ENCODE measurements at places on chromosomes 5 and 9.

DNA sequence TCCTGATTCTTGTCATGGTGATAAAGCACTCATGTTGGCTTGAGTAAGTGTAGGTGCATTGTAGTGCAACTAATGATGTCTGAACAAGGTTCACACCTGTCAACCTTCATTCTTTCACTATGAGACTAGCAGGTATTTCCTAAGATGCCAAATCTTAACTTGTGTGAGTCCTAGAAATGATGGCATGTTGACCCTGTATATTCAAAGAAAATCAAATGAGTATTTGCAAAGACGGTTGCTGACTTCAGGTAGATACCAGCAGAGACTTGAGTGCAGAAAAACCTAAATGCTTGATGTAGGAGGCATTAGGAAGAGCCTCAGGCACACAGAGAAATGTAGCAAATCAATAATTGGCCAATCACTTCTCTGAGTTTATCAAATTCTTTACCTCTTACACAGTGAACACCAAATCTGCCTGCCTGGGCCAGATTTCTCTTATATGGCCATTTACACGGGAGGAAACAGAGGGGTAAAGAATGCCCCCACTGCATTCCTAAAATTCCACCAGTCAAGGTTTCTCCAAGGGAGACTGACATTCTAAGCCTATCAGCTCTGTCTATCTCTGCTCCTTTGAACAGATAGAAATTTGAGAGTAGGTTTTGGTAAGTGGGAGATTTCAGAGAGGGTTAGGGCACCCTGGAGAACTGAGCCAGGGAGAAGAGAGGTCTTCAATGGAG, 488.6 kb upstream of the WWC1 start:
- DNase-seq: no peak

DNA sequence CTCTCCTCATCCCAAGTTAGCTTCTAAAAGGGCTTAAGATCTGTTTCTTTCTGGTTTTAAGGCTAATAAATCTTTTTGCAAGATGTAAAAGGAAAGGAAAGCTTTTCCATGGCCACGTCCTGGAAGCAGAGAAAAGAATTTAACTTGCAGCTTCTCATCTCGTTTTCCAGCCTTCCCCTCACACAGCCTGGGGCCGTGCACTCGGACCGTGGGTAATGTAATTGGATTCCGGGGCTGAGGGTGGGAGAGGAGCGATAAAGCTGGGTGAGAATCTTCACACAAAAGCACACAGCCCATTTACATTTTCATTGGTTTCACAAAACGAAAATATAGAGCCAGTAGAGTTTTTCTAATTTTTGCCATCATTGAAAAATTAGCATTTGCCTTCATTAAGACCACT, 91.2 kb downstream of the IRX2 start:
- no peak for DNase-seq

DNA sequence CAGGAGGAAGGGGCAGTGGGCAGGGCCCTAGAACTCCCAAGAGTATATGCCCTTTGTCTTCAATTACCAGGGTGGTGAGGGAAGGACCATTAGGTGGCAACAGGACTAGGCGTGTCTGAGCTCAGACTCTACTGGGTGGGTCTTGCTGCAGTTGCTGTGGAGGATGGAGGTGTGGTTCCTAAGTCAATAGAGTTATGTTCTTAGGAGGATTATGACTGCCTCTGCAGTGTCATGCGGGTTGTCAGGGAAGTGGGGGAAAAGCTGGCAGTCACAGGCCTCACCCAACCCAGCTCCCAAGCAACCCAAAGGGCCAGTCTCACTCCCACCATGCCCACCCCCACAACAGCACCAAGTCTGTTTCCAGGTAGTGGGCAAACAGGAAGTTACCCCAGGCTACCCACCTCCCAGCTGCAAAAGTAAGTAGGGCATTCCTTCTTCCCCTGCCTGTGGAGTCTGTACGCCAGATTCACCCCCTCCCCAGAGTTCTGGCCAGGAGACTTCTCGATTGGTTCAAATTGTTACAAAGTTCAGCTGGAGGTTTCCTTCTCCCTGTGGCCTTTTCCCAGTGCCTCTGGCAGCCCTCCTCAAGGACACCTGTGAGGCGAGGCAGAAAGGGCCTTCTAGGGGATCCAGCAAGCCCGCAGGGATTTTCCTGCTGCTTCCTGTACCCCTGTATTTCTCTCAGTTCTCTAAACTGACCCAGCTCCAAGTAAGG, 145.3 kb downstream of the HINT1 start:
- no peak for DNase-seq

DNA sequence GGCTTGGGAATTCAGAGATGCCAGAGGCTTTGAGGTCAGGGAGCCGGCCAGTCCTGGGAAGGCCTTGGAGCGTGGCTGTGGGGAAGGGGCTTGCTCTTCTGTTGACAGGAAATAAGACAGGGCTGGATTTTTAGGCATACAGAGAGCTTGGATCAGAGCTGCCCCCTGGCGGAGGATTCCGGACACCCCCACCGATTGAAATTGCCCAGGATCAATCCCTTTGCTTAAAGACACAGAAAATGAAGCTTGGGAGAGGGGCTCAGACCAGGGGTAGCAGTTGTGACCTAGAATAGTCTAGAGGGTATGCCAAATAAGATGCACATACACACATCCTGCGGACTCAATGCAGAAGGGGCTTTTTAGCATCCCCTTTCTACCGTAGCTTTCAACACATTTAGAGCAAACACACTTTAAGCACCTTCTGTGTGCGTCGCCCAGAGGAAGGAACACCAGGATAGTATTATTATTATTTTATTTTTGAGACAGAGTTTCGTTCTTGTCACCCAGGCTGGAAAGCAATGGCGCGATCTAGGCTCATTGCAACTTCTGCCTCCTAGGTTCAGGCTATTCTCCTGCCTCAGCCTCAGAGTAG, 1.7 kb upstream of the NTMT1 start:
- peak; percentile 63 for DNase-seq

- DNase-seq: no peak
Measured at GRCh38 chr9:88344013-88344412, 44.2 kb upstream of the SPIN1 start.

DNA sequence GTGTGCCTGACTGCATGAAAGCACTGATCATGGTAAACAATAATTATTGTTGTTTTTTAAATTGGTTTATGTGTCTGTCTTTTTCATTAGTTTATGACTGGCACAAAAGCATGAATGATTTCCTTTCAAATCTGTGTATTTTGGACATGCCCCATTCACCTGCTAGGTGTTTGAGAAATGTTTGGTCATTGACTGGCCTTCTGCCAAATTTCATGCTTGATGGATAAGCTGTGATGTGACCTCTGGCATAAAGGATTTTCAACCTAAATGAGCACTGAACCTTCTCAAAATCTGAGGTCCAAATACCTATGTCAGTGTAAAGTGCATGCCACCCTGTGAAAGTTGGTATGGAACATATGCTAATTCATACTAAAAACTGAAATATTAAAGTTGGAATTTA, 204.5 kb downstream of the BRINP1 start:
- DNase-seq: no peak

DNA sequence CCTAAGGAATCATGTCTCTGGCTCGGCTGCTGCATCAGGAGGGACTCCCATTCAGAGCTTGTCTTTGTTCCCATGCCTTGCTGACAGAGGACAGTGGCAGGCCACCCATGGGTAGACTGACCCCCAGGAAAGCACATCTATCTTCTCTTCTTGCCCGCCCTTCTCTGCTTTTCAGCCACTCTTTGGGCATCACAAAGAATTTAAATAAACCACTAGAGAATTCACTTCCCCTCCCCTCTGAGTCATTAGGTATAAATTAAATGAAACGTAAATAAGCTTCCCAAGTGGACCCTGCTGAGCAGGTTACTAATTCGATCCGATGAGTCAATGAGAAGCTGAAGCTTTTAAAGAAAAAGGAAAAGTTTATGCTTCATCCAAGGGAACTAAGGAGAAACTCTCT, 97.0 kb downstream of the DRD1 start:
- no peak for DNase-seq

- no peak for DNase-seq
Measured at GRCh38 chr5:34626751-34627150, 29.4 kb upstream of the RAI14 start.

DNA sequence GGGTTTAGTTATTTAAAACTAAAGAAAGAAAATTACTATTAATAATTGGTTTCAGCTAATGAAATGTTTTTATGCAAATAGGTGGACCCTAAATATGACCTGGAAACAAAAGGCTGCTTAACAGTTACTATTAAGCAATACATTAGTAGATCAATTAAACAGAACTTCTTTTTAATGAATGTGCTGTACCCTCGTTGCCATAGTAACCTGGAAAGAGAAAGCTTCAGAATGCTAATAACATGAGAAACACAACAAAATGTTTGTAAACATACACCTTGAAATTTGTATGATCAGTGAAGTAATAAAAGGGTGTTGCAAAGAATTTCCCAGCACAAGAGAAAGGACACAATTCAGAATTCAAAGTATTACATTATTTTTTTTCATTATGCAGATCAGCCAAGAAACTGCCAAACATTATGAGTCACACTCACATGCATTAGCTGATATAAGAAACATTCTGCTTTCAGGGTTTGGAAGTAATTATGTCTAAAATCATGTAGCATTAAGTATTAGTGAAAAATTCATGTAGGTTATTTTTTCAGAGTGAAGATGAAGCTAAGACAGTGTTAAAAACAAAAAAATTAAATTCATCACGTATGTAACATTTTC, 348.3 kb downstream of the ISL1 start:
- no peak for DNase-seq

DNA sequence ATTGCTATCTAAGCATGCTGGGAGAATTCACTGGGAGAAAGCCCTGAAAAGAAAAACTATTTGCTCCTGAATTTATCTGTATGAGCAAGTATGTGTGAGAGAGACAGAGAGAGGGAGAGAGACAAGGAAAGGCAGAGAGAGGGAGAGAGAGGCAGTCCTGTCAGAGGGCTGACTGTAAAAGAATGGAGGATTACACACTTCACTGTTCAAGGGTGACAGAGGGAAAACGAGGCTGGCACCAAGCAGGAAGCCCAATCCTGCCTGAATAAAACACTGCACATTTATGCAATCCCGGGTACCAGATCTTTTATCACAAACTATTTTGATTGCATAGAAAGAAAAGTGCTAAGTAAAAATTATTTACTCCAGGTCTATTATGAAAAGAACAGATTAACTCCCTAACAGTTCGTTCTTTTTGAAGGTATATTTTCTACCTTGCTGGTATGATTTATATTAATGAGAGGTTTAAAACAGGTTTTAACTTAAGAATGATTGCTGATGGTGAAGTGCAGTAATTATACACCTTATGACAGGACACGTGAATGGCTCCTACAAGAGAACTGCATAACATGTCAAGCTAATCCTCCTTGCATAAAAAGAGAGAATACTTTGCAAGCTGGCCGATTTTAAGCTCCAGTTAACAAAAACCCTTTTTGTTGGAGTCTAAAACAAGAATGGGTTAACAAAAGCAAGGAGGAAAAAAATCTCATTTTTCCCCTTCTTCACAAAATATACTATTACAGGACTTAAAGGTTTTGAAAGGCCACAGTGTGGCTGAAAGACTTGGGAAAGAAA, 82.5 kb downstream of the NFIB start:
- no peak for DNase-seq

DNA sequence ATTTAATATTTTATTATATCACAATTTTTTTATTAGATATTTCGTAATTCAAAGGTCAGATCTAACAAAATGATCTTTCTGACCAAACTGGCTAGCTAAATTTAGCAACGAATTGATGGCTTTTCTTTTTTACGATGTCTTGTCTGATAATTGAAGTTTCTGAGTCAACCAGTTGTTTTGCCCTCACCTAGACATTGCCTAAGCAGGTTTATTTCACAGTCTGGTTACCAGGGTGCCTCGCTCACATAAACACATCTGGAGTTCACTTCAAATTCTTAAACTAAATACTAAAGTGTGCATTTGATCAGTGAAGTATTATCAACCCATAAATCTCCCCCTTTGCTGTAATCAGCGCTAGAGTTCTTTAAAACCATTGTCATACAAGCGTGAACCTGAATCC, 448.3 kb downstream of the TLE4 start:
- DNase-seq: no peak

- no peak for DNase-seq
Measured at GRCh38 chr5:107665036-107665570, 5.6 kb downstream of the EFNA5 start.

- DNase-seq: no peak
Measured at GRCh38 chr5:9331372-9331771, 214.5 kb downstream of the SEMA5A start.

DNA sequence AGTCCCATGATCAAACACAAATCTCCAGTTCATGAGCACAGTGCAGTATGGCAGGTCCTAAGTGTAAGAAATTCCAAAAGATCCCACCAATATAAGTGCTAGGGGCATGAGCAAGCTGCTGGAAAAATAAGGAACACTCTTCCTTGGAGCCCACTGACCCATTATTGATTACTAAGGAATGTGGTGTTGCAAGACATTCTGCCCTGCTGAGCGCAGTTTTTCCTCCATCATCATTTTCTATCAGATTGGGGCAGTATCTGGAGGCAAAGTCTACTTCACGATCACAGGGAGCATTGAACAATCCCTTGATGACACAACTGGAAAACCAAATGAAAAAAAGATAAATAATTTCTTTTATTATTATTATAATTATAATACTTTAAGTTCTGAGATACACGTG, 129.2 kb downstream of the UGCG start:
- DNase-seq: no peak

DNA sequence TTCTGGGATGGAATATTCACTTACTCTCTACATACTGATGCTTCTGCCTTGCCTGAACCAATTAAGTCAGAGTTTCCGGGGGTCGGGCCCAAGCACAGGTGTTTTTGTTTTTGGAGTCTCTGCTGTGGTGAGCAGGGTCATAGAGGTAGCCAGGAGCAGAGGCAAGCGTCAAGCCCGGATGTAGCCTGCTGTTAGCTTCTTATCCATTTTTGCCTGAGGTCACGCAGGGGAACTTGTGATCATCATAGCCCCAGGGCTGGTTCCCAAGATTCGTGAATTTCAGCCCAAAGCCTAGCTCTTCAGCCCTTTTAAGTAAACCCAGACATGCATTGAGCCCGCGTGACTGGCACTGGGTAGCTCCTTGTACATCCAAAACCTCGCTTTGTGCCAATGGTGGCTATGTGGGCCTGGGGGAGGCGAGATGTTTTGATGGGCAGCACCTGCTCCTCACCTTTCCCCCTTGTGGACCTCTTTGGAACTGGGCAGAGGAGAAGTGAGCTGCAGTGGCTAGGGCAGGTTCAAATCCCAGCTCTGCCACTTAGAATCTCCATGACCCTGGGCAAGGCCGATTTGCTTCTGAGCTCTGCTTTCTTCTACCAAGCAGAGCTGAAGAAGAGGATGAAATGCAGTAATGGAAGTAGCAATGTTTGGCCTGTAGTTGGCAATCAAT, 33.7 kb downstream of the FGF18 start:
- no peak for DNase-seq

GRCh38 chr5:16737620-16738364, 121.0 kb upstream of the RETREG1 start:
- no peak for DNase-seq

GRCh38 chr5:170638454-170639220, 134.8 kb downstream of the KCNIP1 start:
- DNase-seq: peak; percentile 65

GRCh38 chr9:97721396-97721795, 24.3 kb upstream of the XPA start:
- no peak for DNase-seq

Measured in germinal center (tissue), 1 donor.